ENCODE measurements at places on chromosomes 1 and 21.

GRCh38 chr1:228178737-228179684, 13.4 kb downstream of the IBA57 start:
- no peak for DNase-seq

- no peak for DNase-seq
Measured at GRCh38 chr1:201328576-201328975, 45.3 kb downstream of the PKP1 start.

GRCh38 chr1:169974067-169974466, 80.4 kb upstream of the SCYL3 start:
- no peak for DNase-seq

DNA sequence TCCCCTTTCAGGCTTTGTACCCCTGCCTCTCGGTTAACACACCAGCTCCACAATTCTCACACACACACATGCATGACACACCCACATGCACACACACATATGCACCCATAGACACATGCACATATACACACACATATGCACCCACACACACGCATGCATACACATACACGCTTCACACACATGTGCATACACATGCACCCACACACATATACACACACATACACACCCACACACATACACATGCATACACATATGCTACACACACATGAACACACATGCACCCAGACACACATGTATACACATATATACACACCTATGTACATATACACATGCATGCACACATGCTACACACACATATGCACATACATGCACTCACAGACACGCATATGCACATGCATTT, 61.7 kb upstream of the SLC25A33 start:
- no peak for DNase-seq

- no peak for DNase-seq
Measured at GRCh38 chr21:17949421-17949820, 130.3 kb upstream of the C21orf91 start.

DNA sequence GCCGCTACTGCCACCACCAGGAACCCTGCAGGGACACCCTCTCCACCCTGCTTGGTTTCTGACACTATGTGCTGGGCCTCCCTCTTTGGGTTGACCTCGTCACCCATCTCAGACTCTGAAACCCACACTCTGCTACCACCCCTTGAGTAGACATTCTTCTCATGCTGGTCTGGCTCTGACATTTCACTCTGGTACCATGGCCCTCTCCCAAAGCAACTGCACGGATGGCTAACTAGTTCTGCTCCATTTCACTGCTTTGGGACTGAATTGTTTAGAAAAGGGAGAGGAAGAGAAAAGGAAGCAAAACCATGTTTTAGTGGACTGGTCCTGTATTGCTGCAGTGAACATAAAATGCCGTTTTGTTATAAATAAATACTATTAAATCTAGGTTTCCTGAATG, 137.8 kb downstream of the KCNK2 start:
- DNase-seq: no peak

- peak; percentile 60 for DNase-seq
Measured at GRCh38 chr1:232635778-232636356, 5.9 kb upstream of the SIPA1L2 start.

DNA sequence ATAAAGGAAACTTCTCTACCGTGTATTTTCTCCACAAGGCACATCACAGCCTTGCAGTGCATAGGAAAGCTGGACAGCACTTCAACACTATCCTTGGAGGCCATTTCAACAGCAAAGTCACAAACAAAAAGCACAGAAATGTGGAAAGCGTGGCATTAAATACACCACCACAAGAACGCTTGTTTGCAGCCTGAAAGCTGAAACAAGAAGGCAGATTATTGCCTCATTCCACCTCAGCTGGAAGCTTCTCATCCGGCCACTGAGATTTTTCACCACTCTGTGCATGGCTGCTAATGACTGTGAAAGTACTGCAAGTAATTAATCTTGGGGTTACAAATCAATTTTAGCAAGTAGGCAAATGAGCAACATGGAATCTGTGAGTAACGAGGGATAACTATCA, 50.9 kb upstream of the GALNT2 start:
- no peak for DNase-seq

- no peak for DNase-seq
Measured at GRCh38 chr1:72221811-72222210, 60.5 kb downstream of the NEGR1 start.

Measured in cerebellar cortex (tissue), 1 donor.